ENCODE measurements at places on chromosomes 12 and 14.

DNA sequence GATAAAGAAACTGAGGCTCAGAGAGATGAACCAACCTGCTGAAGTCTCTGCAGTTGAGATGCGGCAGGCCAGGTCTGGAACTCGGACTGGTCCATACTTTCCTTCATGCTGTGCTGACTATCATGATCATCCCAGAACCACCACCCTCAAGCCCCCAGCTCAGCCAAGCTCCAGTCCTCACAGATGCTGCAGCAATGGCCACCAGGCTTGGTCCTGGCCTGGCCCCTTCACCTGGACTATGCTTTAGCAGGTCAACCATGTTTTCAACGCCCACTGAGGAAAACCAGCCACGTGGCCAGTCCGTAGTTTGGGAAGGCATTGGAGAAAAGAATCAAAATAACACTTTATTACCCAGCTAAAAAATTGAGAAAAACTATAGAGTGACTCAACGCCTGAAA, 1.4 kb downstream of the GPR68 start:
- DNase-seq: no peak

DNA sequence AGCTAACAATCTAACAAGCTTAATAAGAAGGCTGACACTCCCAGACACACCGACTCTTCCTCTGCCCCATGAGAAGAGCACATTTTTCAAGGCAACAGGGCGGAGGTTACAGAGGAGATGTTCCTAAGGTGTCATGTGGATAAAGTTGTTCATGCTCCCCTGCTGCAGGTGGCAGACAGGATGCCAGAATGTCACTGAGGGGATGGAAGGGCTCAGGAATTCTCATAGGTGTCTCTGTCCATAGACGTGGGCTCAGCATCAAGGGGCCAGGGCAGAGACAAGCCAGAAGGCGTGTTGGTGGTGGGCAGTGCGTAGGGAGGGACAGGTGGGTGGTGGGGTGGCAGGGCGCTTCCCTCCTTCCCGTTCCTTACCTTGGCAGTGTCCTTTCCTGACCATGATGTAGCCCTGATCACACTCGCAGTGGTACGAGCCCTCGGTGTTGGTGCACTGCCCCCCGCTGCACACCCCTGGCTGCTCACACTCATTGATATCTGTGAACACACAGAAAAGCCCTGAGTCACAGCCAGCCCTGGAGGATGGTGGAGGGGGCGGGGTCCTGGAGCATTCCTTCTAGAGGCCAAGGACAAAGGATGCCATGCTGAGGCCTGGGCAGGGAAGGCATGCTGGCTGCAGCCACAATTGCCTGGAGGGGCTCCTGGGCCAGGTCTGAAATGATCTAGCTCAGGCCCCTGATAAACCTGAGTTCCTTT, 23.0 kb downstream of the ISCA2 start:
- DNase-seq: no peak

- DNase-seq: no peak
These were observed 19.3 kb upstream of the KRT86 start for GRCh38 chr12:52254965-52255751.

- no peak for DNase-seq
These were observed 71.0 kb downstream of the SLC6A15 start for GRCh38 chr12:84841591-84841990.

- DNase-seq: no peak
These were observed 46.5 kb downstream of the PAPLN start for GRCh38 chr14:73283608-73284379.

- no peak for DNase-seq
These were observed 8.2 kb downstream of the KCNA5 start for GRCh38 chr12:5051913-5052312.

GRCh38 chr12:26338586-26339572, 143.5 kb downstream of the SSPN start:
- DNase-seq: no peak

- DNase-seq: no peak
These were observed 18.6 kb downstream of the LRTM2 start for GRCh38 chr12:1838994-1839365.

DNA sequence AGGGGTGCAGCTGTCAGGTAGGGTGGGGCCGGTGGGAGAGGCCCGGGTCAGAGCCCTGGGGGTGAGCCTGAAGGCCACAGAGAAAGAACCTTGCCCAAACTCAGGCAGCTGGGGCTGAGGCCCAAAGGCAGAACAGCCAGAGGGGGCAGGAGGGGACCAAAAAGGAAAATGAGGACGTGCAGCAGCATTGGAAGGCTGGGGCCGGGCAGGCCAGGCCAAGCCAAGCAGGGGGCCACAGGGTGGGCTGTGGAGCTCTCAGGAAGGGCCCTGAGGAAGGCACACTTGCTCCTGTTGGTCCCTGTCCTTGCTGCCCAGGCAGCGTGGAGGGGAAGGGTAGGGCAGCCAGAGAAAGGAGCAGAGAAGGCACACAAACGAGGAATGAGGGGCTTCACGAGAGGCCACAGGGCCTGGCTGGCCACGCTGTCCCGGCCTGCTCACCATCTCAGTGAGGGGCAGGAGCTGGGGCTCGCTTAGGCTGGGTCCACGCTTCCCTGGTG, 10.5 kb downstream of the MMP14 start:
- DNase-seq: no peak

- no peak for DNase-seq
These were observed 2.4 kb downstream of the DYNC1H1 start for GRCh38 chr14:101966742-101967141.
